ENCODE measurements at places on chromosomes 12 and 14.

- DNase-seq, result peak; percentile 68
These were observed 321.9 kb downstream of the RAD51B start for GRCh38 chr14:68141281-68142088.

DNA sequence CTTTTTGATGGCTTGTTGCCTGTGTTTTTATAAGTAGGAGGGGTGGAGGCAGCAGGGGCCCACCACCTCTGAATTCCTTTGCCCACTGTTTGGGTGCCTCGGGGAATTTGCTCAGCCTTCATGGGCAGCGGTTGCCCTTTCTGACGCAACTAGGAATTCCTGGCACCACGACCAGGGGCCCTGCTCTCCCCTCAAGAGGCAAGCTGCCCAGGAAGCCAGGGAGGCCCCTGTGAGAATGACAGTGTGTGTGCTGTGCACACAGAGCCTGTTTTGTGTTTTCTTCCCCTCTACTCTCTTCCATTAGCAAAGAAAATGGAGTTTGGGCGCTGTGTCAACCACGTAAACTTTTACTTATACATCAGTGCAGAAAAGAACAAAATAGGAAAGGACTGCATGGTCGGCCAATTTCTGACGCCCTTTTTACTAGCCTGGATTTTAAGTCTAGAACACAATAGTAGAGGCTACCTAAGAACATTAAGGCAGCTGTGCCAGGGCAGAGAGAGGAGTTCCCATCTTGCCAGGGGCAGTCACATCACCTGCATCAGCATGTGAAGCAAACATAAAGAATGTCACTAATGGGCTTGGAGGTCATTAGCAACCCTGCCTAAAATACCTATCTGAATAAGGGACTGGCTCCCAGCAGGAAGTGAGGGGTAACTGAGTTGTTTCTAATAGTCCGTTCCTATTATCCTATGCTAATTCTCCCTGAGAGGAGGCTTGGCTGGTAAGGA, 17.9 kb upstream of the PTGR2 start:
- DNase-seq, result peak; percentile 44

DNA sequence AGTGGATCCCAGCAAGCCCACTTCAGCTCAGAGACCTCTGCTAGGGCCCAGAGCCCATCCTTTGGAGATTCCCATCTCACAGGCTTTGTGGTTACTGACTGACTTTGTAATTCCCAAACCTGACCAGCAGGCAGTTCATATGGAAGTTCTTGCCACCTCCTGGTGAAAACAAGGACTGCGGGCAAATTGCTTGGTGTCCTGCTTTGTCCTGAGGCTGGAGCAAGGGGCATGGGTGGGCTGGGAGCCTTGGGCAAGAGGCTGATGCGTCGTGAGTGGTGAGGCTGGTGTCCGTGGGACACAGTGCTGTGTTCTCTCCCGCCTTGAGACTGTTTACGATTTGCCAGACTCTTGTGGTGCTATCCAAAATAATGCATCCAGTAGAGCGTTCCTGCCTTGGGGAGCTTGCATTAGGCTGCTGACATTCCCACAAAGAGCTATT, 91.0 kb downstream of the LRRC74A start:
- peak; percentile 84 for DNase-seq

DNA sequence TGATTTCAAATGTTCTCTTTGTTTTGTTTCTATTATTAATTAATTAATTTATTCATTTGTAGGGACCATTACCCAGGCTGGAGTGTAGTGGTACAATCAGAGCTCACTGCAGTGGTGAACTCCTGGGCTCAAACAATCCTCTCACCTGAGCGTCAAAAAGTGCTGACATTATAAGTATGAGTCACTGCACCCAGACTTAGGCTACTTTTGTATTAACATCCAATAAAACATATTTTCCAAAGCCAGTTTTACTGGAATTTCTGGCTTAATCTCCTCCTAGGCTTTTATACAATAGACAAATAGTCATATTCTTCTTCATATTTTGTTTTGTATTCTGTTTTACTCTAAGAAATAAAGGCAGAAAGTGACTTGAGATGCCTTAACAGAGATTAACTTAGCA, 749.6 kb downstream of the SLC16A7 start:
- DNase-seq, result no peak

- DNase-seq, result no peak
These were observed 82.5 kb upstream of the HOXC13 start for GRCh38 chr12:53856132-53856531.

GRCh38 chr12:2282318-2282717, 229.5 kb downstream of the CACNA1C start:
- no peak for DNase-seq

DNA sequence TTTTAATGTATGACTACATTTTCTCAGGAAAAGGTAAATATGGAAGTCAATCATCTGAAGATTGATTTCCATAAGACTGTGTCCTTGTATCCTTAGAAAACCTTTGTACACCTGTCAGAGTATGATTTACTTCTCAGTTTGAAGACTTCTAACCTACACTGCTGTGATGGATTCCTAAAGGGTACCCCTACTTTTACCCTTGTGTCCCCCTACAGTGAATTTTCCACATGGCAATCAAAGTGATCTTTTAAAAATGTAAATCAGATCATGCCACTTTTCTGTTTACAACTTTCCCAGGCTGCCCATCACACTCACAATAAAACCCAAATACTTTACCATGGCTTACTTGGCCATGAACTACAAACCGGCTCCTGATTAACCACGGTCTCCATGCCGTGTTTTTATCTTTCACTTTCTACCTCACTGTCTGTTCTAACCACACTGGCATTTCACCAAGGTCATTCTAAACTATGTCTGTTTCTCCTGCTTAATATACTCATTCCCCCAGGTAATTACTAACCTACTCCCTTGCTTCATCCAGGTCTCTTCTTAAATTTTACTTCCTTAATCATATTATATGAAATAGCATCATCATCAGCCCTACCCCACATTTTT, 8.1 kb downstream of the DNAI7 start:
- peak; percentile 8 for DNase-seq

GRCh38 chr14:24123424-24124417, 6.7 kb upstream of the FITM1 start:
- DNase-seq, result no peak

DNA sequence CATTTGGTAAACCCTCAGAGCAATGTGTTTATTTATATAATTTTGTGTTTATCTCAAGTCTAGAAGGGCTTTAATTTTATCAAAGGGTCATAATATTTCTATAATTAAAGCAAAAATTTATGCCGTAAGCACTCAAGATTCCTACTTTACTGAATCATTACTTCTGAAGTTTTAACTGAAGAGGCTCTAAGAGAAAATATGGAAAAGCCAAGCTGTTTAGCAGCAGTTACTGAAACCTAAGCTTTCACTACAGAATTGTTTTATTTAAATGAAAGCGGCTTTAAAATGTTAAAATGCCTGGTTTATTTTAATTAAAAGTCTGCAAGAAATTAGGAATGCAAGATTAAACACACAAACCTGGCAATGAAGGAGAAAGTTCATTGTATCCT, 73.9 kb upstream of the BBS10 start:
- DNase-seq, result peak; percentile 10

DNA sequence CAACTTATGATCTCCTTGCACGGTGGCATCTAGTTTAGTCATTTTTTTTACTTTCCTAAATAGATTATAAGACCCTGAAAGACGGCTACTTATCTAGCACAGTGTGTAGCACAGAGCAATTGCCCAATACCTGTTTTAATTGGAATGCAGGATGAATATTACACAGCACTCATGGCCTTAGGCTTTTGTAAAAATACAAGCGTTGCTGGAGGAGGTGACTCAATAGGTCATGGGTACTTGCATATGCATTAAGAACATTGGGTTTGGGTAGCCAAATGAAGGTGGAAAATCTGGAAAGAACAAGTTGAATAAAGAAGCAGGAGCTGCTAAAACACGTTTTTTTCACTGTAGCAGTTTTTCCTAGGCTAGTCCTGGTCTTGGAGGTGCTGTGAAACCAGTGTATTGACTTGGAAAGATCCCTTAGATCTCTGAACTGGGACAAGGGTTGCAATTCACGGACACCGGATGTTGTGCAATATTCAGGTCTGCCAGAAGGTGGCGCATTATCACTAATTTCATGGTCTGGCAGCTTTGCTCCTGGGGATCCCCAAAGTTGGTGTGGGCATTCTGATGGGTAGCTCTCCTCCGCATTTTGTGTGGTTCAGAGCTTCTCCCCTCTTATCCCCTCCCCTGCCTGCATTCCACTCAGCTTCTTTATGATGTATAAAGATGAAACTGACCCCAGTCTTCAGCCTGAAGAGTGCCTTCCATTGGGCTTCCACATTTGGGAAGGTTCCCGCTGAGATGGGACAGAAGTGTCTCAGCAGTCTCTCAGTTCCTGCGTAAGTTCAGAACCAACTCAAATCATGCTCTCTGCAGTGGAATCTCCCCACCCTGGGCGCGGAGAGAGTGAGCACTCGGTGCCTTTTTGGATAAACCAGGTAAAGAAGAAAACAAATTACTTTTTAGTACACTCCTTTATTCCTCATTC, 278.3 kb downstream of the NRXN3 start:
- no peak for DNase-seq

GRCh38 chr14:71532344-71532743, 399.9 kb upstream of the RGS6 start:
- DNase-seq, result peak; percentile 36

DNA sequence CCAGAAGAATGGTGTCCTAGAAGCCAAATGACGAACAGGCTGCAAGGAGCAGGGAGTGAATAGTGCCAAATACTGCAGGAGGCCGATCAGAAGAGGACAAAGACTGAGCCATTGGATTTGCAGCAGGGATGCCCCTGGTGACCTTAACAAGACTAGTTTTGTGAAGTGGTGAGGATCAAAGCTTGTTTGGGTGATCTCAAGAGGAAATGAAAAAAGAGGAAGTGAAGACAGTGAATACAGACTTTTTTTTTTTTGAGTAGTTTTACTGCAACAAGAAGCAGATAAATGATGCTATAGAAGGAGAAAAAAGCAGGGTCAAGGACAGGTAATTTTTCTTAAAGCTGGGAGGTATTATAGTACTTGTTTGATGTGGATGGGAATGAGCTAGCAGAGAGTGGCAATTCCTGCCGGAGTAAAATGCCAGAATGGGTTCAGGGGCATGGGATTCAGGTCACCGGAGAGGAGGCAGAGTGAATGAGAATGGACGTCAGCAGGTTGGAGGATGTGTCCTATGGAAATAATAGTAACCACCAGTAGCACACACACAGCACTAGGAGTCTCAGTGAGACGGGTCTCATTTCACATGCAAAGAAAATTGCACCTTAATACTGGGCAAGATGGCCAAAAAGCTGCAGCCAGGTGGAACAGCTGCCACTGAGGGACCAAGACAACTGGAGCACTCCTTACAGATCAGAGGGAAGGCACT, 345.8 kb upstream of the CCDC196 start:
- DNase-seq, result no peak

DNA sequence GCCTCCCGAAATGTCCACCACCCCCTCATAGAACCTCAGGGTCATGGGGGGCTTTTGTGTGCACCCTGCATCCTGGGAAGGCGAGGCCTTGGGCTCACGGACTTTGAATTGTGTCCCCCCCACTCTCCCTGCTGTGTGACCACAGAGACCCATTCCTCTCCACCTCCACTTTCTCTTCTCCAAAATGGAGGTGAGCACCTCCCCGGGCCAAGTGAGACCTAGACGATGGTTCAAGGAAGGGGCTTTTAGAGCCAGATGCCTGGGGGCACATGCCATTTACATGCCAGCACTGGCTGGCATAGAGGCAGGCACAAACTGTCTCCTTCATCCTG, 33.5 kb downstream of the CYP46A1 start:
- no peak for DNase-seq

- DNase-seq, result peak; percentile 5
These were observed 1758.1 kb upstream of the SEL1L start for GRCh38 chr14:83291714-83292113.

DNA sequence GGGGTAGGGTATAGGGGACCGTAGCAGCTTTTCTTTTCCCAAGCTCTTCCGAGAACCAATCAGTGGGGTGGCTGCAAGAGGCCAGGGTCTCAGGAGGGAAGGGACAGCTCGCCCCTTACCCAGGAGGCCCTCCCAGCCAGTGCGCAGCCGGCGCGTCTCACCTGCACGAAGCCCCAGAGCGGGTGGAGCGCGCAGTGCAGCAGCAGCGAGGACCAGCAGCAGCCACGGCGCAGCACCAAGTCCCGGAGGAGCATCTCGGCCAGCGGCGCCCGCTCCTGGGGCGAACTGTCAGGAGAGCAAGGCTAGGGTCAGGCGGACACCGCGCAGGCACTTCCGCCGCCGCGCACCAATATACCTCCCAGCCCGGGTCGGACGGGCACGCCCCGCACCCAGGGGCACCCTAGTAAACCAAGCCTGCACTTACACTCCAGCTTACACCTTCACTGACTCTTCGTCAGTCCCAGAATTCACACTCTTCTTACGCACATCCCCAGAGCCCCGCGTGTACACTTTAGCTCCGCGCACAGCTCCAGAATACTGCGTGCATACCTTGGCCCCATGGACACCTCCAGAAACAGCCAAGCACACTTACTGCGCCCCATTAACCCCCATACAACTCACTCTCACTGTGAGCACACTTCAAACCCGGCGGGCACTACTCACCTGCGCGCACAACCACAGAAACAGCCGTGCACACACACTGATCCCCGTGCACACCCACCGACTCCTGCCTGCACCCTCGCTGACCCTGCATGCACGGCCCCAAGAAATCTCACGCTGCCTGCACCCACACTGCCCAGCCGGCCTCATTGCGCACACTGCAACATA, 606 bp downstream of the PRIMA1 start:
- DNase-seq, result no peak

- no peak for DNase-seq
These were observed 56.2 kb upstream of the DDHD1 start for GRCh38 chr14:53209370-53209769.

DNA sequence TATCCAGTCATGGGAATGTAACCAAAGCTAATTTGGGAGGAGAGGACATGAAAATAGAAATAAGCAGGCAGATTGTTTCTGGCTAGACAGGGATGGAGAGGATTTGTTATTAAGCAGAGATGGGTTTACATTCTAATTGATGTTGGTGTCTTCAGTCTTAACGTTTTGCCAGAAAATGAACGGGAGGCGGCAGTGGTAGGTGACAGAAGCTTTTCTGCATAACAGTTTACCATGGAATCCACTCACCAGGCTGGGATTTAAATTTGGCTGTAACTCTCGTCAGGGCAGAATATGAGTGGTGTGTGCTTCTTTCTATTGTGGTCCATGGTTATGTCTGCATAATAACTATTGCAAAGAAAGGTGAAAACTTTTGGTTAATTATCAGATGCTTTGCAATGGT, 50.2 kb upstream of the OTX2 start:
- no peak for DNase-seq

DNA sequence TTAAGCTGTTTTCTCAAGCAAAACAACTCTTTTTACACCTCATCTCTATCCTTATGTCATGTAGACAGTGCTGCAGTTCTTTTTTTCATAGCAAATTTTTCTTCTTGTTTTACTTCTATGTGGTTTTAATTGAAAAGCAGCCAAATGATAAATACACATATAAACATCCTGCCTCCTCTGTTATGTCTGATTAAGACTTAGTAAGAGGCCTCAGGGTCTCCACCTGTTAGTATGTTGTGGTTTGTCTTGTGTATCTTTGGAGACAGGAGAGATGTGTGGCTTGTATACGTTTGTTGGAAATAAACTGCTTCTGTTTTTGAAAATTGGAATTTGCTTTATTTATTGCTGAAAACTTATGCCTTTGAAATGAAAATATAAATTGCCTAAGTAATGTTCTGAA, 32.0 kb downstream of the PEX5 start:
- peak; percentile 7 for DNase-seq
